ENCODE measurements at places on chromosomes 16 and 17.
A peak's percentile ranks its signal among the peaks of the same experiment; 100 is the strongest.

DNA sequence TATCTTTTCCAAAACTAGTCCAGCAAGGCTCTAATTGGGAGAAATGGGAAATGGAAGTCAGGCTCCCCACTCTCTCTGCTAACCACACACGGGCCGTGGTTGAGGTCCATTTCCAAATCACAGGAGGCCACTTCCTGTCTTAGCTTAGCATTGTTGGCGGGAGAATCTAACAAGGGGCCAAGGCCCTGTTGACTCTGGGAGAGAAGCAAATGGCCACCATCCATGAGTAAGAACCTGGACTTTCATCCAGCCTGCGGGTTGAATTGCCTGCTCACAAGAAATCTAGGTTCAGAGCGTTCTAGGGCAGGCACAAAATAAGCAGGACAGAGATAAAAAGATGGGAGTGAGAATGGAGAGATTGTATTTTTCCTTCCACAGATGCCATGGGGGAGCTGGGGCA lies 5.7 kb downstream of the FAM20A start:
- DNase-seq = no peak

DNA sequence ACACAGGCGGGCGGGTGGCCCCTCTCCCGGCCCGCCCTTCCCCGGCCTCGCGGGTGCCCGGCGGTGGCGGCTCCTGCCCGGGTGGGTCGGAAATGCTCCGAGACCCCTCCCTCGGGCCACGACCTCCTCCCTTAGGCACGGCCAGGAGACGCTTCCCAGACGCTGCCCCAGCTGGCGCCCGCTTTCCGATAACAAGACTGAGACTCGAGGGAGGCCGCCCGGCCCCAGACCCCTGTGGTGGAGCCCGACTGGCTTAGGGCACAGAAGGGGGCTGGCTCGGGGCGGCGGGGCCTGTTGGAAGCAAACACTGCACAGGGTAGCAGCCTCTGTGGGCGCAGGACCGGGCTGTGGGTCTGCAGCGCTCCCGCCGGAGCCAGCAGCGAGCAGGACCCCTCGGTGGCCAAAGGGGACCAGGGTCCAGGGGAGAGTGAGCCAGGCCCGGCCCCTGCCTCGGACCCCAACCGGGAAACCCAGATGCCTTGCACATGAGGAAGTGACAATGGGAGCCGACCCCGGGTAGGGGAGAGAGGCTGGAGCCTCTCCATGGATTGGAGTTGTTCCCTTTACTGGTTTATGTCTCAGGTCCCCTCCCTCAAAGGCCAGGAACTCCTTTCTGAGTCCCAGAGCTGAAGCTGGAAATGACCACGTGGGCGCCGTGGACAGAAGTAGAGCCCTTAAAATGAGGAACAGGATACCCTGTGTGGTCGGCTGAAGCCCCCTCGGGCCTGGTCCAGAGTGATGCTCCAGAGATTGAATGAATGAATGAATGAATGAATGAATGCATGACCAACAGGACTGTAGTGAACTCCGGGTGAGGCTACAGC lies 19.8 kb upstream of the ADCY7 start:
- no peak for DNase-seq

GRCh38 chr17:69870751-69871199 lies 204.2 kb upstream of the KCNJ16 start:
- no peak for DNase-seq

GRCh38 chr17:66839616-66840015 lies 4.7 kb downstream of the CACNG5 start:
- no peak for DNase-seq

GRCh38 chr17:34539881-34540280 lies 39.5 kb upstream of the TMEM132E start:
- DNase-seq = no peak

DNA sequence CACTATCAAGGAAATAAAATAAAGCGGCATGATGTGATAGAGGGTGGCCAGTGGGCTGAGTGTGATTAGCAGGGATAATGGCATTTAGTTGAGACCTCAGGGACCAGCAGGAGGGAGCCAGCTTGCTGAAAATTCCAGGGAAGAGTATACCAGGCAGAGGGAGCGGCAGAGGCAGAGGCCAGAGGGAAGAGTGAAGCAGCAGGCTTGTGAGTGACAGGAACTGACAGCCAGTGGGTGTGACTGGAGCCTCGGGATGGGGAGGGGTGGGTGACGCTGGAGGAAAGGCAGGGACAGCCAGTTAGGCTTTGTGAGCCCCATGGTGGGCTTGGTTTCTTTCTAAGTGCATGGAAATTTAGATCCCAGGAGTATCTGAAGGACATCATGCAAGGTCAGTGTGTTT lies 209.7 kb upstream of the CACNG3 start:
- no peak for DNase-seq

DNA sequence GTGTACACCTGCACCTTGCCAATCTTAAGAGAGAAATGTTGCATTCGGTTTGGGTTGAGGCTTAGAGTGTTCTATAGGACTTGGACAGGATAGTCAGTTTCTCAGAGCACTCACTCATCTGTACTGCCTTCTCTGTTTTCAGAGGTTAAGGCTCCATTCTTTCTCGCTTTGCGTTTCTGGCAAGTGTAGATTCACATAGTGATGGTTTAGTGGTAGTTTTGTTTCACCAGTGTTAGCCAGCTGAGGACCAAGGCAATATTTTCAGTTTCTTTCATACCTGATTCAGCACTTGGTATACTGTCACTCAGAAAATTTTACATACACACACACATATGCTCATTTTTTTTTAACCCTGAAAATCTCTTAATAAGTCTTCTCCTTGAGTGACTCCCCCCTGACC lies 1.3 kb downstream of the ATXN1L start:
- no peak for DNase-seq

DNA sequence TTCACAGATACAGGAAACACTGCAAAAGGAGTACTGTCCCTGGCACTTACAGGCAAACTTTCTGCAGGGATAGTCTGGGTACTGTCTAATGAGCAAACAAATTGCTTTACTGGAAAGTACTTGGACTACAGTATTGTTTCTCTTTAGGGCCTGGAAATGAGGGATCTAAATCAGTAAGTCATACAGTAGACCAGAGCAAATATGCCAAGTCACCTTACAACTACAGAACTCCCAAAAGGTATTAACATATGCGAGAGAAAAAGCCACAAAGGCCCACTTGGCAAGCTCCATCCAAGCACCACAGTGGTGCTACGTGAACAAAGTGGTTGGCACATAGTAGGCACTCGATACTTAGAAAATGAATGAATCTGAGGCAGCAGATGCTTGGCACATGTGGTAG lies 87.8 kb downstream of the ZZEF1 start:
- DNase-seq = no peak

DNA sequence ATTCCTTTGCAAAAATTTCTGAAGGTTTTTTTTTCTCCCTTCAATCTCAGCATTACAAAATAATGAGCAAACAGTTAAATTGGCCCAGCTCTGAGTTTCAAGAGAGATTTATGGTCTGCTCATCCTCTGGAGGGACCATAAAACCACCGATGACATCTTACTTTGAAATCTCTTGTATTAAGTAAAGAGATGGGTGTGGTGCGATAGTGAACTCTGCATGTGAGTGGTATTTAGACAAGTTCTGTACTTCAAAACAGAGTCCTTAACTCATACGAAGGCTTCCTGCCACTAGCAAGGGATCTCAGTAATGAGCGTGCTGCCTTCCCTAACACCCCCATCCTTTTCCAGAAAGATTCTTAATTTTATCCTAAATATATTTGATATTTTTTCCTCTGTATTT lies 2.1 kb downstream of the FAM20A start:
- no peak for DNase-seq

- DNase-seq = no peak
Observed at GRCh38 chr17:2337544-2338314, 428 bp downstream of the SGSM2 start.

DNA sequence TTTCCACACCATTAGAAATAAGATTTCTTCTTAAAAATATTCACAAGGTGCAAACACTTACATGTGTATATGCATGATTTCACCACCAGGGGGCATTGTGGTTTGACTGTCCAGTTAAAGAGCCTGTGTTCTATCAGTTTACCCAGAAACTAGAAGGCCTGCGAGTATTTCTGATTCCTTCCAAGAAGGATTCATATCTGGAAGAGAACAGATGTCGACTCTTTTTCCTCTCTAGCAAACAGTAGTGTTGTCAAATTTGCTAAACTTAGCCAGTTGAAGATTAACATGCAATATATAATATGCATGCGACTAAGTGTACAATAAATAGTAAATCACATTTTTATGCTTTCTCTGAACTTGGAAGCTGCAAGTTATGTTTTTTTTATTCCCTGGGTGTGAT lies 404.1 kb downstream of the WWOX start:
- peak; percentile 29 for DNase-seq

DNA sequence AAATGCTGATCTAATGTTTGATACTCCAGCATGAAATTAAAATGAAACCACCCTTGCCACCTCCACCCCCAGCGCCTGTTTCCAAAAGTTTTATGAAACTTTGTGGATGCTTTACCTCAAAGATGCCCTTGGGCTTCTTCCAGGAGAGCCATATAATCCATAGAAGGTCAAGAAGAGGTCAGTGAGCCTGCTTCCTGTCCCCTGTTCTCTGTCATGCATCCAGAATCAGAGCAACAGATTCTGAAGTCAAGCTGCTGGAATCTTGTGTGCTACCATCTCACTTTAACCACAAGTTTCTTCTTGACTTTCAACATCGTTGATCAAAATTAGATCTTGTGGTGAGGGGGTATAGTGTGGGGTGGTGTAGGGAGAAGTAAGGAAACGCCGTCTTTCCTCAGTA lies 8.6 kb downstream of the GOSR2 start:
- DNase-seq = no peak

- DNase-seq = no peak
Observed at GRCh38 chr16:23333831-23334456, 31.8 kb downstream of the SCNN1B start.

- no peak for DNase-seq
Observed at GRCh38 chr17:49198211-49198610, 12.2 kb downstream of the GNGT2 start.

GRCh38 chr16:5069854-5070253 lies 1.8 kb upstream of the ALG1 start:
- DNase-seq = no peak

- peak; percentile 85 for DNase-seq
Observed at GRCh38 chr16:30628628-30629540, 18.7 kb upstream of the ZNF689 start.

- DNase-seq = no peak
Observed at GRCh38 chr17:74362069-74362405, 369 bp upstream of the BTBD17 start.

- DNase-seq = no peak
Observed at GRCh38 chr16:694863-695354, 4.7 kb upstream of the WDR24 start.

GRCh38 chr17:82613283-82614094 lies 34.8 kb downstream of the WDR45B start:
- no peak for DNase-seq

DNA sequence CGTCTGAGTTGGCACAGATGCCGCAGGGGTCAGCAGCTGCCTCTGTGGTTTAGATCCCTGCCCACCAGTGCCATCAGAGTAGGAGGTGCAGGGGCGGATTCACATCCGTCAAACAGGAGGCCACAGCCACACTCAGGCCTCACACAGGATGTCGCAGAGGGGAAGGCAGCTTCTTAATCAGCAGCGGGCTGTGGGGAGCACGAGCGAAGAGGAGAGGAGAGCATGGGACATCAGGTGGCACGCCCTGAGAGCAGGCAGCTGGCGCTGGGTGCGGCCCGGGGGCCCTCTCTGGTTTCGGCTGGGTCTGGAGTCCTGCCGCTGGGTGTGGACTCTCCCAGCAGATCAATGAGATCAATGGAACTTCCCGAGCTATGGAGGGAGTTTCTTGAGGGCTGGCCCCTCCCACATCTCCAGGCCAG lies 9.6 kb downstream of the LLGL2 start:
- DNase-seq = peak; percentile 31

Data from stimulated activated CD4-positive, alpha-beta T cell treated with anti-CD3 and anti-CD28 coated beads, Interleukin-1b, Interleukin-23, amount 100 ng/mL, for 24 hours (primary cell).